ENCODE measurements at places on chromosomes 4 and X.

DNA sequence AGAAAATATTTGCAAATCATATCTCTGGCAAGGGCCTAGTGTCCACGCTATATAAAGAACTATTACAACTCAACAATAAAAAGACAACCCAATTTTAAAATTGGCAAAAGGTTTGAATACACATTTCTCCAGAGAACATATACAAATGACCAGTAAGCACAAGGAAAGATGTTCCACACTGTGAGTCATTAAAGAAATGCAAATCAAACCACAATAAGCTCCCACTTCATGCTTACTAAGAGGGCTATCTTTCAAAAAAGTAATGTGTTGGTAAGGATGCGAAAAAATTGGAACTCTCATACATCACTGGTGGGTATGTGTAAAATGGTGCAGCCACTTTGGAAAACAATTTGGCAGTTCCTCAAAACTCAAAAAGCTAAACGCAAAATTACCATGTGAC lies 884.0 kb upstream of the INTU start:
- no peak for DNase-seq

- DNase-seq, result no peak
Observed at GRCh38 chr4:75889537-75890199, 12.6 kb downstream of the PPEF2 start.

GRCh38 chr4:104451573-104451972 lies 43.1 kb downstream of the CXXC4 start:
- no peak for DNase-seq

DNA sequence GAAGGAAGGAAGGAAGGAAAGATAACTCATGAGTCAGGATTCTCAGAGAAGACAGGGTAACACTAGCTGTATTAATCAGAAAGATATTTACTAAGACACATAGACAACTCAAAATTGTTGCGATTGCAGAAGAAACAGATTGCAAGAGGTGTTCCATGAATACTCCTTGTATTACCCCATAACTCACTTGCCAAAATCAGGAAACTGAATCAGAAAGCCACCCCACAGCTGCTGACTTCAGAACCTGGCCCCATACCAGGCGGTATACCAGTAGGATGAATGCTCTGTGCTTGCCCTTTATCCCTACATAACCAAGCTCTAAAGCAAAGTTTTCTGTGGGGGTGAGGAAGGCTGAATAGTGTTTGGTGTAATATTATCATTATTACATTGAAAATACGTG lies 468.5 kb downstream of the IQCM start:
- DNase-seq, result no peak

- no peak for DNase-seq
Observed at GRCh38 chrX:13520351-13520750, 49.0 kb upstream of the EGFL6 start.

DNA sequence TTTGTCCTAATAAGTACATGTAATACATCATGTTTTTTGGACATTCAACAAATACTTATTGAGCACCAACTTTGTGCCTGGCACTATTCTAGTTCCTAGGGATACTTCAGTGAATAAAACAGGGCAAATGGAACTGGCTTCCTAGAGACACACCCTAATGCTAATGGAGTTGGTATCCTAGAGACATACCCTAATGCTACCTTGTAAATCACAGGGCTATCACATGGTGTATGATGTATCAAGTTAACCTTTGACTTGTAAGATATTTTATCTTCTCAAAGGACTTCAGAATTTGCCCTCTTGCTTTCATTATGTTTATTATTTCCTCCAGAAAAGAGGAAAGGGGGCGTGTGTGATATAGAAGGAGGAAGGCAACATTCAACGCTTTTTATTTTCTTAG lies 10.1 kb downstream of the GK start:
- no peak for DNase-seq

DNA sequence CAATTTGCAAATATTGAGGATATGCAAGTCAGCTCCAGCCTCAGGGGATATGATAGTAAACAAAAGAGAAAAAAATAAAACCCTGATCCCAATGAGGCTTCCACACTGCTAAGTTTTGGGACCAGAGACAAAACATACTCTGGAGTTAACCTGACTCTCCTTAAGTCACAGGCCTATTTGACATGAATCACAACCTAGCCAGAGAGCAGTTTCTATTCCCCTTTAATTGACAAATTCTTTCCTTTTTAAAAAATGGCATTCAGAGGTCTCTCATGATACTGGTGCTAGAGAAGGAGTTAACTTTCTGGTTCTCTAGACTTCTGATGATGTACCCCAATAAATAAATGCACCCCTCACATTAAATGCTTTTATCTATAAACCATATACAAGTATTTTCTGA lies 8.8 kb downstream of the ACSL1 start:
- DNase-seq, result no peak

- DNase-seq, result no peak
Observed at GRCh38 chr4:107066621-107067020, 30.5 kb upstream of the DKK2 start.

GRCh38 chr4:150890246-150890645 lies 124.8 kb downstream of the LRBA start:
- no peak for DNase-seq

DNA sequence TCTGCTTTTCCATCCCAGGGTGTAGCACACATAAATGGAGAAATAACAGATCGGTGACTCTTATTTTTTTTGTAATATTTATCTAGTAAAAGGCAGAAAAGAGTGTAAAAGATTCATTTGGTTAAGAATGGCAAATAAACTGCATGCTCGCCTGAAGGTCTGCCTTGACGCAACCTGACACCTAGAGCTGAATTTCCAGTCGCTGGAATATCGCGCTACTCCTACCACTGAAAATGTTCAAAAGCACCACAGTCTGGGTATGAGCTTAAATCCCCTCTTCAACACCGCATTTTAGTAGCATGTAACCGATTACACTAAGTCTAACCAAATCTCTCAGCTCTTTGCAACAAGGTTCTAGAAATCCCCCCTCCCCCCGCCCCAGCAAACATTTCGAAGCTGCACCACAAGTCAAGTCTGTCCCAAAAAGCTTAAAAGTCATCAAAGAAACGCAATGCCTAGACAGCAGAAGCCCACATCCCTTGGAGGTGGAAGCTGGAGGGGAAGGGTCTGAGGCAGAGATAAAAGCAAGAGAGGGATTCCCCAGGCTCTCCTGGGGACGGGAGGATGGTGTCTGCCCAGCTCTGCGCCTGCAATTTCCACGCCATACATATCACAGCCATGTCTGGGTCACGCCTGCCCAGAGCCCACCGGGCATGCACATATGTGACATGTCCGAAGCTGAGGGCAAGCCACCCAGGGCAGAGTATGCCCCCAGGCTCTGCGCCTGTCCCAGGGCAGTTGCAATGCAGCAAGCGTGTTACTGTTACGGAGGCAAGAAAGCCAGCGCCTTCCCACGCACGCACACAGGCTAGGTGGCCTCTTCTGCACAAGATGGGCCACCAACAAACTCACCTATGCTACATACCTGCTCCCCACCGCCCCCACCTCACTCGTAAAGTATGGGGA lies 1.4 kb downstream of the FGF13 start:
- DNase-seq, result no peak

- DNase-seq, result no peak
Observed at GRCh38 chr4:122758033-122758432, 25.5 kb downstream of the BBS12 start.

DNA sequence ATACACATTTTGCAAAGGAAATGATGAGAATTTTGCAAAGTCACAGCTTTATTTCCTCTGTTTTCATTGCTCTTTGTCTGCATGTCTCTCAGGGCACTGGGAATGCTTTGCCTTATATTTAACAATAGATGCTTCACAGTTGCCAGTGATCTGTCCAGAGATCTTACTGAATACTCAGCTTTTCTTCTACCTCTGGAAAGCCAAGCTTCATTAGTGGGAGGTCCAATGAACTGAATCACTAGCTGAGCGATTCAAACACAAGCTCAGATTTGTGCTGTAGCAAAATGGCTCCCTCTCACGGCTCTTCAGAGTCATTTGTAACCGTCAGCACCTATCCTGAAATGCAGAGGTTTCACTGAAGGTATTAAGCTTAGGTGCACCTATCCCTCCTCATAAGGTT lies 138.9 kb downstream of the DCLK2 start:
- no peak for DNase-seq

- DNase-seq, result no peak
Observed at GRCh38 chr4:87716371-87717265, 66.5 kb downstream of the DMP1 start.

DNA sequence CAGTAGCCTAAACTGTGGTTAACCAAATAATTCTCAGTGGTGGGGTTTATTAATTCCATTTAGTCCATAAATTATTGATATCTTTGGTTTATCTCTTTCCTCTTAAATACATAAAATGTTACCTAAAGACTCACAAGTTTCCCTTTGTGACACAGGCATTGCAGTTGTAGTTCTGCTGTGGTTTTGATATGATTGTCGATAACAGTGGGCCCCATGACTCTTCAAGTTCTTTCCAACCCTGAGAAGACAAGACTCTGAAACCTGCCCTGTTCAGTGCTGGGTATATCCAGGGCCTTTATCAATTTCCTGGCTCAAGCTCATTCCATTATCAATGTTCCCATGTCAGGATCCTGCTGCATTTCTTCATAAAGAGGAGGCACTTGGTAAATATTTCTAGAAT lies 117.9 kb upstream of the TBC1D9 start:
- DNase-seq, result no peak

- DNase-seq, result peak; percentile 67
Observed at GRCh38 chr4:6917461-6918271, 8.0 kb downstream of the TBC1D14 start.

DNA sequence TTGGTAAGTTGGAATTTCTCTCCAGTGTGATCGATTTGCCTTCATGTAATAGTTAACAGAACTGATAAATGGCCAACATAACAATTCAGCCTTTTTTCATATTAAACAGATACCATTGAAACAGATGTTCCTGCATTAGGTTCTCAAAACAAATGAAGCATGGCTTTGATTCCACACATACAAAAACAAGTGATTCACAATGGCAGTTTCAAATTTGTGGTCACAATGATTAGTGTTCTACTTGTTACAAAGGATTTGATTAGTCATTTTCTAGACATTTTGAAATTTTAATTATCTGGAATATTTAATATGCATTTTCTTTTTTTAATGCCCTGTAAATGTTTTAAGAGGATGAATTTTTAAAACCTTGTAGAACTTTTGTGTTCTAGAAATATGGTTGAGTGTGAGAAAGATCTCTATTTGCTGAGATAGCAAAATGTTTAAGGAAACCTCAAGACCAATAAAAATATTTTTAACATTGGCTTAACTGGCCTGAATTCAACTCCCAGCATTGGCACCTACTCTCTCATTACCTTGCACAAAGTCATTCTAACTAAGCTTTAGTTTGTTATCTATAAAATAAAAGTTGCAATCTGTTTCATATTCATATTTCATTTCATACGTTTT lies 18.9 kb upstream of the GLRA3 start:
- DNase-seq, result no peak

DNA sequence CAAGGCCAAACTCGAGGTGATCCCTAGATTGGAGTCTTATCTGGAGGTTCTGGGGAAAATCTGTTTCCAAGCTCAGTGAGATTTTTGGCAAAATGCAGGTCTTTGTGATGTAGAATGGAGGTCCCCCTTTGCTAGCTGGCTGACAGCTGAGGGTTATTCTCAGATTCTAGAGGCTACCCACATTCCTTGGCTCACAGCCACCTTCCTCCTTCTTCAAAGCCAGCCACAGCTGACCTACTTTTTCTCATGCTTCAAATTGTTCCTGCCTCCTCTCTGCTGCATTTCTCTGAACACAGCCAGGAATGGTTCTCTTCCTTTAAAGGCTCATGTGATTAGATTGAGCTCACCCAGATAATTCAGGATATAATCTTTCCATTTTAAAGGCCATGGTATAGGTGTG lies 86.9 kb downstream of the VCX3A start:
- DNase-seq, result no peak

DNA sequence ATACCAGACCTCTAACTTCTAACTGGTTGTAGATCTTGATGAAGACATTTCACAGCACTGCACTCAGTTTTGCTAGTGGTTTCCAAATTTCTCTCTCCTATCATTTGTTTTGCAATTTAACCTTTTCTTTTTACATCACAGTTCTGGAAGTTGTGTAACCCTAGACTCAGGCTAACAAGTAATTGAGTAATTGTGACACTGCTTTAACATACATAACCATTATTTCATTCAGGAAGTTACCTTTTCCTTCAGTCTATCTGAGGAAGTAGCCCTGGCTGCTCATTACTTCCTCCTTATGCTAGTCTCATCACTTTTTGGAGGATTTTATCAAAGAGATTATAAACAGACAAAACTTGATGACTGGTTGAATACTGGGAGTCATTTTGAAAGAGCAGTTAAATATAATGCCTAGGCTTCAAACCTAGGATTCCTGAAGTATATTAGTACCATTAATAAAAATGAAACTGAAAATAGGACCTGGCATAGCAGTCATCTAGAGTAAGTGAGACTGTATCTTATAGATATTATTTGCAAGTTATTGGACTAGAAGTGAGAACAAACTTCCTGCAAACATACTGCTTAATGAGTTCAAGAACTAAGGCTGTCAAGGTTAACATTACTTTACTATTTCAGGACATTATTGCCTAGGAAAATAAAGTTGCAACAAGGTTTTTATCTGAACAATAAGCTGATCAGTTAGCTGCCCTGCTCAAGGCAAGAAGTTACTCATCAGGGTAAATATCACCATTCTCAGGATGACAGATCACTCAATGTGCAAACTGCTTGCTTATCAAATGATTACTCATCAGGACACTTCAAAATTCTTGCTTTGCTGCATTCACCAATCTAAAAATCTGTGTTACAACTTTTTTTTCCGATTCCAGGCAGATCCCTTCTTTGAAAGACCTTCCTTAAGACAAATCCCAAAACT lies 25.6 kb upstream of the TEX13C start:
- no peak for DNase-seq

- no peak for DNase-seq
Observed at GRCh38 chrX:119734897-119735339, 23.5 kb upstream of the SOWAHD start.

DNA sequence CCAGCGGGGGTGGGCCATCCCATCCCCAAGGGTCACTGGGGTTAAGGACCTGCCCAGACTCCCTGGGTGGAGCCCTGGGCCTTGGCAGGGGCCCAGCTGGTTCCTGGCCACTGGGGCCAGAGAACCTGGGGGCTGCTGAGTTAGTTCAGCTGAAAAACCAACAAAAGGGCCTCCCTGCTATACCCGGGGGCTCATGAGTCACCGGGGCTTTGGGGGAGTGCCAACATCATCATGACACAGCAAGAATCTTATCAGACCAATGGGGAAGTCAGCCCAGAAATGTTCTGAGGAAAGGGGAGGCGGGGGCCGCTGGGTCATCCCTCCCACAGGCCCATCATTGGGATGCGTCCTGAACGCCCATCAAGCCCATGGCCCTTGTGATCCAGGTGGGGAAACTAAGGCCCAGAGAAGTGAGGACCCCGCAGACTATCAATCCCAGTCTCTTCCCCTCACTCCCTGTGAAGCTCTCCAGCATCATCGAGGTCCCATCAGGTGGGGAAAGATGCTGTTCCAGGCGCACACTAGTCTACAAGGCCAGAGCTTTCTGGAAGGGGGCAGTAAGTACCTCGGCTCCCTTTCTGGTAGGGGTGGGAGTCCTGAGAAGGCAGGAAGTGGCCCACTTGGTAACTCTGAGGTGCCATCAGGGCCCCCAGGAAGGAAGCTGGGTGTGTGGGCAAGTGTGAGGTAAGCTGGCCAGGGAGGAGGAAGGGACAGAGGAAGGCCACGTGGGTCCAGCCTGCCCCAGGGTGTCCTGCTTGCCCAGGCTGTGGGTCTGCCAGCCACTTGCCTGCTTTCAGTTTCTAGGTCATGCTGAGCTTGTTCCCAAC lies 4.5 kb downstream of the G6PD start:
- no peak for DNase-seq

- DNase-seq, result no peak
Observed at GRCh38 chrX:11870789-11871188, 112.8 kb downstream of the MSL3 start.

- DNase-seq, result no peak
Observed at GRCh38 chrX:9542761-9543111, 77.9 kb downstream of the TBL1X start.
